ENCODE measurements at places on chromosomes 13 and 19.

DNA sequence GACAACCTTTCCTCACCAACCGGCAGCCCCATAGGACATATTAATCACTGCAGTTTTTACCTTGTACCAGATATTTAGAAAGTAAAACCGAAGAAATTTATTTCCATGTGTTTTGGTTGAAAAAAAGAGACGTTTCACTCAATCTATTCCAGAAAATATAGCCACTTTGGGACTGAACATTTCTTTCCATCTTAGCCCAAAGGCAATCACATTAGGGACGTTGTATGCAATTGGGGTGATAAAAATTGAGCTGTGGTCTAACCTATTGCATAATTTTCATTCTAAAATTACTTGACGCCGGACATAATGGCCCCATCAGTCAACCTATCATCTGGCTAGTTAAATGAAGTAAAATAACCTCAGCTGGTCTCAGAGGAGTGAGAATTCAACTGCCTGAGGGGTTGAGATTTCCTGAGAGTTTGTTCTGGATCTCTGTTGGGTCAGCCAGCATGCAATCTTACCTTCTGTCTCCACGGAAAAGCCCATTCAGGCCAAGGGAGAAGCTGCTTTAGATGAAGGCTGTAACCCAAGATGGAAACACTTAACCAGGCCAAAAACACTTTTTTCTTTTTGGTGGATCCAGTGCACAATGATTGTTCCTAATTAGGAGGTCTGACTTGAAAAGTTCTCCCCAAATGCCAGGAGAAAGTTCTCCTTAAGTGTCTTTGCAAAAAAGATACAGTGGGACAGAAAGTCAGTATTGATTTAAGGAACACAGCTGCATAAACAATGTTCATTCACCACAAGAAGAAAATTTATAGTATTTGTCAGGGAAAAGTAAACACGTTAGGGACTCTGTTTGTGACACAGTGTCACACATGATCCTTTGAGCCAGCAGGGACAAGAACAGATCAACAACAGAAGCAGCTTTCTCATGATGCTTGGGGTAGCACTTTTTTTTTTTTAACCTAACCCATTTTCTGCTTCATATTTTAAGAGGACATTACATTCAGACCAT lies 34.1 kb downstream of the DLEU7 start:
- peak; percentile 60 for DNase-seq

GRCh38 chr13:42977219-42977659 lies 14.8 kb downstream of the EPSTI1 start:
- DNase-seq, result no peak

GRCh38 chr13:111241006-111241755 lies 79.3 kb upstream of the TEX29 start:
- no peak for DNase-seq

GRCh38 chr19:50287331-50287730 lies 41.8 kb downstream of the KCNC3 start:
- no peak for DNase-seq

DNA sequence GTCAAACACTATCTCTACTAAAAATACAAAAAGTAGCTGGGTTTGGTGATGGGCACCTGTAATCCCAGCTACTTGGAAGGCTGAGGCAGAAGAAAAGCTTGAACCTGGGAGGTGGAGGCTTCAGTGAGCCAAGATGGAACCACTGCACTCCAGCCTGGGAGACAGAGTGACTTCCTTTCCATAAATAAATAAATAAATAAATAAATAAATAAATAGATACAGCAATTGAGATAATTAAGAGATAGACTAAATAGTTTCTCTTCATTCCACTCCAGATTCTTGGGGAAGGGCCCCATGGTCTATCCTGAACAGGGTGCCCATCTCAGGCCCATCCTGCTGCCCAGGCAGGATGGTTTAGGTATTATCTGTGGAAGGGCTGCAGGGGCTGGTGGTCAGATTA lies 24.0 kb upstream of the FARP1 start:
- no peak for DNase-seq

DNA sequence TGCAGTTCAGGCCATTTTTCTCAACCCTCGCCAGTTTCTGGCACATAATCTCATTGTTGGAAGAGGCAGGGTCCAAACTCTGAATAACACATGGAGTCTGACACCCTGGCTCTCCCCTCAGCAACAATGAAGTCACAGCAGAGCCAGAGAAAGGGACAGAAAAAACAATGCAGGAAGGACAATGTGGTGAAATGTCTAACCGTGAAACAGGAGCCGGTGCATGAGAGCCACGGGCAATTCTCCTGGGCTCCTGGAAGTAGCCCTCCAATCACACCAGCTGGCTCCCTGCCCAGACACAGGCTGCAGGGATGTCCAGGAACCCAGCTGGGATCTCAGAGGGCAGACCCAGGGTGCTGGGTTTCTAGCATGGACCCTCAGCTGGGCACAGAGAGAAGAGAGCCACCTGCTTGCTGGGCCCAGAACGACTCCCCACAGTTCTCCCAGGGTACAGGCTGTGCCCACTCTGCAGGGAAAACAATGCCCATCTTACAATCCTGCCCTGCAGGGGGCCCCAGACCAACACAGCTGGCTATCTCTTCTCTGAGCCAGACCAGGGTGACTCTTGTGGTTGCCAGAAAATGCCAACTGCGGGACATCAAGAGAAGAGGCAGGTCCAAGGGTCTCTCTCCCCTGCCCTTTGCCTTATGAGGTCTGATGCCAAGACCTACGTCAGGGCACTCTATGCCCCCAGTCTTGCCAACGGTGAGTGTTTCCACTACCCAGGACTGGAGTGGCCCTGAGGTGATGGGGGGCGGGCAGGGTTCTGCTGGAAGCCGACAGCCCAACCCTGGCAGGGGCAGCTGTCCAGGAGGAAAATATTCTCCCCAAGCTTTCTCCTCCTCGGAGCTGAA lies 64.5 kb downstream of the CEBPG start:
- peak; percentile 77 for DNase-seq

DNA sequence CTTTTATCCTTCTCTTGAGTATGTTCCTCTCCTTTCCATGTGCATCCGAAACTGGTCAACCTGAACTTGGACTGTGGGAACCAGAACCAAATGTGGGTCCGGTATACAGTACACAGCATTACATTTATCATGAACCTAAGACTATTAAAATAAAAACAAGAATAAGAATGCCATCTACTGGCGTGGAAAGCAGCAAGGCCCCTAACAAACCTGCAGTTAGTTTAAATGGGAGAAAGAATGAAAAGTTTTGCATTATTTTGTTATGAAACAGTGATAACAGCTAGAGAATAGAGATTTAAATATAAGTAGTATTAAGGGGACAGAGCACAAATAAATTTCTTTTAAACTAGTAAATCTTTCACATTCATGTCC lies 159.5 kb downstream of the RBM26 start:
- no peak for DNase-seq

- DNase-seq, result no peak
These were observed 142.3 kb downstream of the COL4A1 start for GRCh38 chr13:110164706-110165105.

DNA sequence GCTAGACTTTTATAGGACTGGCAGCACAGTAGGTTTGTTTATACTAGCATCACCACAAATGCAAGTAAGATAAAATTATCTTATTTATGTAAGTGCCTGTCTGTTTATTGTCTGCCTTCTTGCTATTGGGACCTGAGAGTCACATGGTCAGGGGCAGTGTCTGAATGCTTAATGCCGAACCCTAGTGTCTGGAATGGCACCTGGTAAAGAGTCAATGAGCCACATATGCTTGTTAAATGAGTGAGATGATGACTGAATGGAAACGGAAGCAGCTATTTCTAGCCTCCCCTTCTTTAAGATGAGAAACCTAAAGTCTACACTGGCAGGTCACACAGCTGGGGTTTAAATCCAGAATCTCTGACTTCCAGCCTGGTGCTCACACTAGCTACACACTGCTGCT lies 92.2 kb downstream of the STOML3 start:
- DNase-seq, result no peak

DNA sequence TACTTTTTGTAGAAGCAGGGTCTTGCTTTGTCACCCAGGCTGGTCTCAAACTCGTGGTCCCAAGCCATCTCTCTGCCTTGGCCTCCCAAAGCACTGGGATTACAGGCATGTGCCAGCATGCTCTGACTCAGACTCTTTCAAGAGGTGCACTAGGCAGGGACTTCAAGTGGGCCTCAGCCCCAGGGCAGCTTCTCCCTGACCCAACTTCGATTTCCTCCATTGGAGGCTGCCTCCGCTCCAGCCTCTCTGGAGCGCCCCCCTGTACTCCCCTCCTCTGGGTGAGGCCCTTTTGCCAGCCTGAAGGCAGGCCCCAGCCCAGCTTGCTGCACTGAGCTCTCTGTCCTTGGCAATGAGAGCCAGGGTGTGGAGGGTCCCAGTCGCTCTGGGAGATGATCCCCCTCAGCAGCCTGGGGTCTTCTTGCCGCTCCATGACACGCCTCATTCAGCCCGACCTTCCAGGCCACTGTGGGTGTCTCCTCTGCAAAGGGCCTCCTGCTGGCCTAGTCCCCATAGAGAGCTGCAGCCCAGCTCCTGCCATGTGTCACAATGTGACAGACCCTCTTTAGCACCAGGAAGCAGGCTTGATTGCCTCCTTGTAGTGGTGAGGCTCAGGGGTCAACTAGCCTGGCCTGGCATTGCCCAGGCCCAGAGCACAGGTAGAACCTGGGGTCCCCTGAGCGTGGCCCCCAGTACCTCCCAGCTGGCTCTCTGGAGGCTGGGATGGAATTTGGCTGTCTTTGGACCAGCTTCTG lies 16.4 kb downstream of the CARM1 start:
- DNase-seq, result no peak

- no peak for DNase-seq
These were observed 400 bp downstream of the PLEKHG2 start for GRCh38 chr19:39412867-39413271.

GRCh38 chr13:77048681-77049080 lies 21.7 kb upstream of the FBXL3 start:
- DNase-seq, result peak; percentile 3

DNA sequence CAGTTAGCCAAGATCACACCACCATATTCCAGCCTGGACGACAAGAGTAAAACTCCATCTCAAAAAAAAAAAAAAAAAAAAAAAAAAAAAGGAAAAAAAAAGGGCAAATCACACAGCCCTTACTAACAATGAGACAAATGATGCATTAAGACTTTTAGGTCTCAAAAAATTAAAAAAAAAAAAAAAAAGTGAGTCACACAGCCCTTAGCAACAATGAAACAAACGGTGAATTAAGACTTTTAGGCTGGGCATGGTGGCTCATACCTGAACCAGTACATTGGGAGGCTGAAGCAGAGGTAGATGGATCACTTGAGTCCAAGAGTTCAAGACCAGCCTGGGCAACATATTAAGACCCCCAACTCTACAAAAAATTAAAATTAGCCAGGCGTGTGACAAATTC lies 32.4 kb upstream of the EIF3G start:
- no peak for DNase-seq

- no peak for DNase-seq
These were observed 933 bp upstream of the UQCR11 start for GRCh38 chr19:1606138-1606651.

DNA sequence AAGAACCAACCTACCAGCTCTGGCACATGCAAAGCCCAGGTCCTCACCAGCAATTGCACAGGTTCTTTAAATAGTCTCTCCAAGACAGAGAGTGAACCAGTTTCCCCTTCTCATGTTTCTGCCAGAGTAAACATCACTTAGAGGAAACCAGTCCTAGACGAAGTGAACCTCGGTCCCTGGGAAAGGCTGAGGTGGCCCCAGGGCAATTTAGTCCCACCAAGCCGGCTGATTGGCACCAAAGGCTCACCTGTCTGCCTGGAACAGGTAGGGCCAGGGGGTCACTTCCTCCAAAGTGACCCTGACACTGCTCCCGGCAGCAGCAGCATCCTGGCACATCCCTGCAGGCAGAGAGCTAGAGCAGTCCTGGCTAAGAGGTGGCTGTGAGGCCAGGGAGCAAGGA lies 122.9 kb upstream of the ZNF507 start:
- no peak for DNase-seq

DNA sequence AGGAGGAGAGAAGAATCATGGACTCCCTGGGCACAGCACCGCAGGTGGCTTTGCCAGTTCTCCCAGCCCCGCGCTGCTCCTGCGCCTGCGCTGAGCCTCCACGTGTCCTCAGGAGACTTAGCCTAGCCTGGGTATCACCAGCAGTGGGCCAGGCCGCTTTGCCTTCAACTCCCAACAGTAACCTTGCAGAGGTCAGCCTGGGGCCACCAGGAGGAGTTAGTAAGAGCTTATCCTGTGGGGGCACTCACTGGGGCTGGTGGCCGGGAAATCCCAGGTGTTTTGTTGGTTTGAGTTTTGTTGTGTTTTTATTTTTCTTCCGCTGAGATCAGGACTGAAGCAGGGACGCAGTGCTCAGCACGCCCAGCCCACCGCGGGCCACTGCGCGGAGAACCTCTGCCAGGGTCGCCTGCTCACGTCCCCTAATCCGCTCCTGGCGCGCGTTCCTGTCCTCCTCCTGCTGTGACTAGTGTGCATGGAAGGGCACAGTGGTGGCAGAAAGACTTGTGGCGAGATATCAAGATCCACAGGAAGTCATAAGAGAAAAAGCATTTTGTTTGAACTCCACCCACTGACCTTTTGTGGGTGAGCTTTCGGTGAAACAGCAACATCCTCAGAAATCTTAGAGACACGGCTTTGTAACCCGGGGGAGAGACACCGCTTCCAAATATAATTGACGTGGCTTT lies 207.4 kb upstream of the RFC3 start:
- DNase-seq, result peak; percentile 97

- DNase-seq, result no peak
These were observed 4.3 kb downstream of the CD37 start for GRCh38 chr19:49339301-49340068.

DNA sequence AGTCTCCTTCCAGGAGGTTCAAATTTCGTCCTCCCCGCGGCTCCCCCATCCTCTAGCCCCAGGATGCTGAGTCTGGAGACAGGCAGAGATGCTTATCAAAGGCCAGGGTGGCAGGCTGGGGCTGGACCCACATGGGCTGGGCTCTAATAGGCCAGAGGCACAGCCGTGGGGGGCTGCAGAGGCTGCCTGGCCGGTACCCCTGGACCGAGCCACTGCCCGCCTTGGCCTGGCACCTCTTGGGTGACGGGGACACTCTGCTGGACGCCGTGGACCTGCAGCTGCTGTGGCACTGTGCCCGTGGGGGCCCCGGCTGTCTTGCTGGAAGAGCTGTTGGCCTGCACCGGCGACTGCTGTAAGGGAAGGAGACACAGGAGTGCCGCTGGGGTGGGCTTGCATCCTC lies 25.8 kb downstream of the RFX1 start:
- DNase-seq, result no peak

- no peak for DNase-seq
These were observed 46.2 kb downstream of the ING1 start for GRCh38 chr13:110759710-110760109.

DNA sequence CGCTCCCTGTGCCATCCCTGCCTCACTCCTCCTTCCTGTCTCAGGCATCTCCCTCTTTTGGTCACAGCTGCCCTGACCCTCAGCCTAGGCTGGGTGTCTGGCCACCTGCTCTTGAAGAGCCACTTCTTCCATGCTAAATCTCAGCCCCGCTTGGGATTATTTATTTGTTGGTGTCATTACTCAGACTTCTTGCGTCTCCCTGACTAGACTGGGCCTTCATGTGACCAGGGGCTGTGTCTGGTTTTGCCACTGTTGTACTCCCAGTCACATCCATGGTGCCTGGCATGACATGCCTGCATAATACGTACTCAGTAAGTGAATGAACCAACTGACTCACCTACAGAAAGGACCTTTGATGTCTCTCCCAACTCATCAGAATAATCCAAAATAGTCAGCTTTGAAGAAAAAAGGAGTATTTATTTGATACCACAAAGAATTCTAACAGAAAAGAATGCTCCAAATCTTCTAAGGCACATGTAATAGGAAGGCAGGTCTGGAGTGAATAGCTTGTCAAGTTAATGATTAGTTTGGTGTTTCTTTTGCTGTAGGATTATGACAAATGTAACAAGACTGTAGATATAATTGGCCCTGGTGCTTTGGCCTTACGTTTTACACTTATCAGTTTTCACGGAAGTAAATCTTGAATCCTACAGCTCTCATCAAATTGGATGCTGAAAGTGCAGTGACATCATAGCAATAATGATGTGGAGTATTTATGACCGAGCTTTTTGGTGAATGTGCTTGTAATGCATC lies 84.0 kb downstream of the ALOX5AP start:
- DNase-seq, result no peak
